ENCODE measurements at places on chromosomes 4 and X. TPM values are rescaled to one million over a fixed set of nuclear protein-coding genes. Genes with fewer than 3 reads are reported as not detected.

DNA sequence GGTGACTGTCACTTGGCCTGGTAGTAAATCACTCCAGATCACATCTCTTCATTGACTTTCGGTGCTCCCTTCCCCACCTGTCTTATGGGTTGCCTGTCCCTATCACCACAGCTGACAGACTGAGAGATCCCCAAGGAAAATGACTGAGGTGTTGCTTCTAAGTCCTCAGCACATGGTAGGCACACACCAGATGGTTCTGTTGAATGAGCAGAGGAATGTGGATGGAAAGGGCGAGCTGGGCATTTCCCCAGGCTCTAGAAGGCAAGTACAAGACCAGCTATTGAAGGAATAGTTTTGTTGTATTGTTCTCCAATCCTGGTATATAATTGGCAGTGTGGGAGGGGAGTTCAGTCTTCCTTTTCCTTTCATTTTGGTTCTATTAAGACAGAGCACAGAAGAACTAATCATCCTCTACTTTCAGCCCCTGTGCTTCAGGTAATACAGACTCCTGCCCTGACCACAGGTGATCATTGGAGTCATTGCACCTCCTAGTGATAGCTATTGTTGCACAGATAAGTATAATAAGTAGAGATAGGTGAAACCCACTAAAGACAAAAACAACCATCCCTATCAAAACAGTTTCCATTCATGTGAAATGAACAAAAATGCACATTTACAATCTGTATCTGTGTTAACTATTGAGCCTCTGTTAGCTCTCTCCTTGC, 158.6 kb downstream of the TRAM1L1 start:
- no peak for DNase-seq

Gene IBSP
- total RNA-seq: not detected

Gene SLC6A8
- total RNA-seq: 1.4 TPM

DNA sequence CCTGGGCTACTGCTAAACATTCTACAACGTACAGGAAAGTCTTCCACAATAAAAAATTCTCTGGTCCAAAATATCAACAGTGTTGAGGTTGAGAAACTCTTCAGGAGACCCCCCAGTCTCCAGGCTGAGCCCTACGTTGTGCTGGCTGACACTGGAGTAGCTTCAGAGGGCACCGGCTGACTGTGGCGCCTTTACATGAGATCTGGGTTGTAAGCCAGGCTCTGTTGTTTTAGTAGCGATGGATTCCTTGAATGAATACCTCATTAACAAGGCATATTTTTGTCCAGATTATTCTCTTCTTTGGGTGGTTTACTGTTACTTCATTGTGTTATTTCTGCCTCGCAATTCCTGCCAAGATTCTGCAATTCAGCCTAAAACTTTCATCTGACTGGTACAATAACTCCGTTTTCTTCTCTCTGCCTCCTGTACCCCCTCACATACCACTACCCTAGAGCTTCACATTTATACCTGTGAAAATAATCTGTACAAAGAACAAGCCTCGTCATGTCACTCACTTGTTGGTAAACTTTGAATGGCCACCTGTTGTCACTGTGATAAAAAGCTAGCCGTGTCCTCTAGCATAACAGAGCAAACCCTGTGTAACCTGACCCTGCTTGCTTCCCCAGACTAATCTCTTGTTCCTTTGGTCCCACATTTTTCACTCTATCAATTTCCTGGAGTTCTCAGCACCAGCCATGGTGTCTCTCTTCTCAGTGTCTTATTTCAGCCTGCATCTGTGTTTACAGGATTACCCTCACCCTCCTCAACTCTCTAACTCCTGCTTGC, 1476.1 kb upstream of the TENM3 start:
- DNase-seq: no peak

Gene SLC16A2
- total RNA-seq: 0.35 TPM

DNA sequence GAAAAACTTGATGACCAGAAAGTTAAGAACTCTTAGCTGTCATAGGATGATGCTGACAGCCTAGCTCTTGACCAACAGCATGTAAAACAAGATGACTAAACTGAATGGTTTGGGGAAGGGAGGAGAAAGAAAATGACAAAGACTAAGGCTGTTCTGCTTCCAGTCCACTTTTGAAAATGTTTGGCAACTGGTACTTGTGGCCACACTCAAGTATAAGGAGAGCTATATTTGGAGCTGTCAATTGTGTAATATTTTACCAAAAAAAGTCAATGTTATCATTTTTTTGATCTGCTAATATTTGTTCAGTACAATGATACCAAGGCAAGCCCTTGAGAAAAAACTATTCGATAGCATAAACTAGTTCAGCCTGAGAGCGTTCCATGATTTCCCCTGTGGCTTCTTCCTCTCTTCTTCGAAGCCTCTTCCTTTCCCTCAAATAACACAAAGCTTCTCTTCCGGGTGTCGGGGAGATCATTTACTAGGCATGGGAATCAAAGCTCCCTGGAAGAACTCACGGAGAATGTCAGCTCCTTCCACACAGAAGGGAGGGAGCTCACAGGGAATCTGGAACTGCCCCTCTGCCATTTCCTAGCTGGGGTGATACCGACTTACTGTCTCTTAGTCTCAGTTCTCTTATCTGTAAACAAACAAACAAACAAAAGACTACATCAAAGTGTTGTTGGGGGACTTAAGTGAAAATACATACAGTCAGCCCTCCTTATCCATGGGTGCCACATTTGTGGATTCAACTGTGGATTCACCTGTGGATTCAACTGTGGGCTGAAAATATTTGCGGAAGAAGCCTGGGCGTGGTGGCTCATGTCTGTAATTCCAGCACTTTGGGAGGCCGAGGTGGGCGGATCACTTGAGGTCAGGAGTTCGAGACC, 82.6 kb downstream of the SCD5 start:
- no peak for DNase-seq

Measured in CD4-positive, alpha-beta memory T cell (primary cell).